ENCODE measurements at places on chromosomes 7 and 10. TPM values are rescaled to one million over a fixed set of nuclear protein-coding genes. Genes with fewer than 3 reads are reported as not detected.

Gene PIK3CG
- not detected for total RNA-seq

Gene ADAM22
- total RNA-seq: 12.1 TPM

Gene CACNB2
- 2.2 TPM for total RNA-seq

Gene NME8
- not detected for total RNA-seq

Gene CDC14C
- not detected for total RNA-seq

- DNase-seq: no peak
Observed at GRCh38 chr10:45152726-45153125, 152.0 kb downstream of the ZNF22 start.

DNA sequence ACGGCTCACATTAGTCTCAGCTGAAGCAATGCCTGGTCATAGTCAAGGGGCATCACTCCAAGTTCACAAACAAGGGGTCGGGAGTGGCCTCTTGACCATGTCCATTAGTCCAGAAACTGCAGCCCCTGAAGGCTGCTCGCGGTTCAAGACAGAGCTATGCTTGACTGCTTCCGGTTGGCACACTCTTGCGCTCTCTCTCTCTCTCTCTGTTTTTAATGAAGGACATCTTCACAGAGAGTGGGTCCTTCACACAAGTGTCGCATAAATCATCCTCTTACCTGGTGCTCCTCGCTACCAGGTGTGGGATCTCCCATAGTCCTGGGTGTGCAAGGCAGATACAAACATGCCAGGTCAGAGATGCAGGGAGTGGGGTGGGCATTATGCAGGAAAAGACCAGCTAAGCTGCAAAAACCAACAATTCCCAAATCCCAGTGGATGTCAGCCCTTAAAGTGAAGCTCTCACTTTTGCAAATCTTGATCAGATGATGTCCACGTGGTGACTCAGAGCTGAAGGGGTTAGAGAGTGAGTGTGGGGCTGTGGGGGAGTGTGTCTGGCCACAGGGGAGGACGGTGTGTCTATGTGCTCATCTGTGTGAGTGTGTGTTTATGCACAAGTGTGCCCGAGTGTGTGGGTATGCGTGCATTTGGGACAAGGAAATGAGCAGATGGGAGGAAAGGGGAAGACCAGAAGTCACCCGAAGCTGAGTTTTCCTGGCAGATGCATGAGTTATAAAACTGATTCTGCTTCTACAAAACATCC, 83.7 kb upstream of the PPP2R2D start:
- no peak for DNase-seq

GRCh38 chr7:134368851-134369544, 52.3 kb upstream of the SLC35B4 start:
- no peak for DNase-seq

- DNase-seq: no peak
Observed at GRCh38 chr10:34013235-34013634, 678.8 kb upstream of the NRP1 start.

DNA sequence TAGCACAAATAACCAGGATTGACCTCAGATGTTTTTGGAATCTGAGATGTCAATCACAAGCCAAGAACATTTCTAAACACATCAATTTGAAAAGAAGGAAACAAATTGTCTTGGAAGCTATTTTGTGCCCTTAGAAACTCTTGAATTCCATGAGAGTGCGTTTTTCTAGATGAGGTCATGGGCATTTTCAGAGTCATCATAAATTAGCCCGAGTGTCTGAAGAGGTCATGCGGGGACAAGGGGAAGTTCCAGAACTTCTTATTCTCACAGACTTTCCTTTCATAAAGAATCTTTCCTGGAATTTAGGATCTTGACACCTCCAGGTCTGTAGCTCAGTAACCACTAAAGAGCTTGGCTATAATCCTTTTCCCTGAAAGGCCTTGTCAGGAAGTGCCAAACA, 28.2 kb downstream of the IL2RA start:
- no peak for DNase-seq

Gene ODAD2
- total RNA-seq: 6.6 TPM

DNA sequence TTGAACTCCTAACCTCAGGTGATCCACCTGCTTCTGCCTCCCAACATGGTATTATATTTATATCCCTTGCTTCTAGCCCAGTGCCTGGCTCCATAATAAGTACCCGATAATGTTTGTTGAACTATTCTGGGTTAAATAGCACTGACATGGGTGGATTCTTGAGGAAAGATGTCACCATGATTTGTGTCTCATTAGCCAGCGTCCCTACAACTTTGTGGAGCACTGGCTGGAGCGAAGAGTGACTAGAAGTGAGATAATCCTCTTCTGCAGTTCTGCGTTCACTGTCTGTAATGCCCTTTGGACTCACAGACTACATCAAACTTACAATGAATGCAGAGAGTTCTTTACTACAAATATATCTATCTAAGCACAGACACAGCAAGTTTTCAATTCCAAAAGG, 16.9 kb upstream of the AKR1E2 start:
- DNase-seq: no peak

Gene CYP3A4
- not detected for total RNA-seq

GRCh38 chr10:48594371-48594770, 10.5 kb downstream of the ARHGAP22 start:
- no peak for DNase-seq

Gene IL6
- not detected for total RNA-seq

DNA sequence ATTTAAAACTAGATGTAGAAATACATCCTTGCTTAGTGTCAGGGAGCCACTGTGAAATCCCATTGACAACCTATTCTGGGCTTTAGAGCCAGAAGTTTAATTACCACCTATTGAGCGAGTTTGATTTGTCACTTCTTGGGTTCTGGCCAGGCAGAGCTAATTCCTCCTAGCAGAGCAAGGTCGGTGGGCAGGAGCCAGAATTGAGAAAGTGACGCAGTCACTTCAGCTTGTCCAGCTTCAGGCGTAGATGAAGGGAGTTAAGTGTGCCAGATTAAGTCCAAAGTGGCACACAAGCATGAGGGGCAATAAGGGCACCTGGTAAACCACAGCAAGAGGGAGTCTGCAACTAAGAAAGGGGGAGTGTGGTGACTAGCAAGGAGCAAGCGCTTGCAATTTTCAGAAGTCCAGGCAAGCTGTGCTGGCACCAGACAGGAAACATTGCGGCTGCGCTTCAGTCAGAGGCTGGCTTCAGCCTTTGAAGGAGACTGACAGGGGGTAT, 119.4 kb downstream of the ST7 start:
- no peak for DNase-seq

Gene PLAC9
- 27.5 TPM for total RNA-seq

GRCh38 chr10:89481662-89482061, 53.7 kb downstream of the SLC16A12 start:
- DNase-seq: no peak

Gene ABCC2
- total RNA-seq: 6.2 TPM

Gene SPDYE11
- not detected for total RNA-seq

Gene TLL2
- 2.1 TPM for total RNA-seq

- DNase-seq: no peak
Observed at GRCh38 chr7:100124301-100125230, 2.2 kb upstream of the MBLAC1 start.

Gene RSPH10B2
- total RNA-seq: 0.65 TPM

DNA sequence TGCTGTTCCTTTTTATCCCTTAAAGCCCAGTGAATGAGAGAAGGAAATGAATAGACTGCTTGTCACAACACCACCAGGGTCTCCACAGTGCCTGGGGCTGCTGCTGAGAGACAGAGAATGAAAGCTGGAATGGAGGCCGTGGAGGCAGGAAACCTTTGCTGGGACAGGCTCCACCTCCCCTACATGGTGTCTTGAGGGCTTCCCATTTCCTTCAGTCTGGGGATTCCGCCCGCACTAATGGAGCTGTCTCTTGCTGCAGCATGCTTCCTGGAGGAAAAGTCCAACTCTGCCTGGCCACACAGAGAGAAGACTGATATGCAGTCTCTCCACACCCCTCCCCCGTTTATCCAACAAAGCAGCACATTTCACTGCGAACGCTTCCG, 54.5 kb downstream of the LRRC4 start:
- peak; percentile 46 for DNase-seq

DNA sequence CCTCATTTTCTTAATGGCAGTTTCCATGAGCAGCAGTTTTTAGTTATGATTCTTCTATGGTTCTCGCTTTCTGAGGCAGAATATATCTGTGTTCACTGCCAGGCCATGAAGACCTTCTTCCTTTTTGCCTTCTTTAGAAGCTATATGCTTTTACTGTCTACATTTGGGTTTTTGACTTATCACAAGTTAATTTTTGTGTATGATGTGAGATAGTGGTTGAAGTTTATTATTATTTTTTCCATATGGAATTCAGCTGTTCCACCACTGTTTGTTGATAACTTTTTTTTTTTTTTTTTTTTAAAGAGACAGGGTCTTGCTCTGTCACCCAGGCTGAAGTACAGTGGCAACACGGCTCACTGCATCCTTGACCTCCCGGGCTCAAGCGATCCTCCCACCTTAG, 44.5 kb downstream of the INPP5A start:
- no peak for DNase-seq

Gene JAKMIP3
- 0.25 TPM for total RNA-seq

- no peak for DNase-seq
Observed at GRCh38 chr7:158557441-158557755, 30.2 kb downstream of the PTPRN2 start.

GRCh38 chr7:128323459-128324367, 20.0 kb downstream of the RBM28 start:
- no peak for DNase-seq

Gene SAP25
- total RNA-seq: 3.4 TPM

- no peak for DNase-seq
Observed at GRCh38 chr7:11083214-11083568, 109.5 kb downstream of the PHF14 start.
